ENCODE measurements at places on chromosomes 11 and 22.
A peak's percentile ranks its signal among the peaks of the same experiment; 100 is the strongest.

- no peak overlapping the region for H3K27ac ChIP-seq
- peak; percentile 6 for DNase-seq
- H3K4me3 ChIP-seq: no peak overlapping the region
Observed at GRCh38 chr11:46801694-46802470, 44.2 kb downstream of the CKAP5 start.

GRCh38 chr11:57792060-57792541, 30.5 kb downstream of the CTNND1 start:
- no peak overlapping the region for H3K4me3 ChIP-seq
- peak; percentile 46 for DNase-seq
- H3K36me3 ChIP-seq: peaks cover 16% of the 10 kb centered on the region
- peaks cover 33% of the 10 kb centered on the region for H3K4me1 ChIP-seq
- H3K27ac ChIP-seq: peak overlapping the region; percentile 55
- H3K27me3 ChIP-seq: no peaks in the 10 kb centered on the region

DNA sequence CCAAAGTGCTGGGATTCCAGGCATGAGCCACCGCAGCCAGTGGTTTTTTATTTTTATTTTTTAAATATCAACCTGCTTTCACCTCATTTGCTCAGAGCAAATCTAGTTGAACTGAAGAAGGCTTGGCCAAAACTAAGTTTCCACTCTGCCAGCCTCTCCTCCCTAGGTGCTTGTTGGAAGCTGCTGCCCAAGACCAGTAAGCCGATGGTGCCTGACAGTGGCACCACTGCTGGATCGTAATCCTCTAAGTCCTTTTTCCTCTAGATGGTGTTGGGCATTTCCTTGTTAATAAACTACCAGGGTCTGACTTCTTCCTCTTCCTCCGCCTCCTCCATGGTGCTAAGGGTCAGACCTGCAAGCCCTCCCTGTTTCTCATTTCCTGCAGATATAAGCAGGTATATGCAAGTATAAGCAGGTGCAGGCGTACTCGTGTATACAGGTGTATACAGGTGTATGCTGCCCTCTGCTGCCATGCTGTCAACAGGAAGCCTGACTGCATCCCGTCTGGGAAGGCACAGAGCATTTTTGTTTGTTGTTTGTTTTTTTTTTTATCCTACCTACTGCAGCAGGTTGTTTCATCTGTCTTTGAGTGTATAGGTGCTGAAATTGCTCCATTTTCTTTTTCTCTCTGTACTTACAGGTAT, 1.6 kb downstream of the NADSYN1 start:
- H3K4me3 ChIP-seq: no peak overlapping the region
- H3K27ac ChIP-seq: no peak overlapping the region
- H3K36me3 ChIP-seq: peaks cover 25% of the 10 kb centered on the region
- DNase-seq: no peak
- peaks cover 21% of the 10 kb centered on the region for H3K4me1 ChIP-seq
- H3K27me3 ChIP-seq: no peaks in the 10 kb centered on the region

- H3K27ac ChIP-seq: no peak overlapping the region
- no peaks in the 10 kb centered on the region for H3K27me3 ChIP-seq
- DNase-seq: no peak
Observed at GRCh38 chr11:46599340-46600193, 5.7 kb upstream of the AMBRA1 start.

DNA sequence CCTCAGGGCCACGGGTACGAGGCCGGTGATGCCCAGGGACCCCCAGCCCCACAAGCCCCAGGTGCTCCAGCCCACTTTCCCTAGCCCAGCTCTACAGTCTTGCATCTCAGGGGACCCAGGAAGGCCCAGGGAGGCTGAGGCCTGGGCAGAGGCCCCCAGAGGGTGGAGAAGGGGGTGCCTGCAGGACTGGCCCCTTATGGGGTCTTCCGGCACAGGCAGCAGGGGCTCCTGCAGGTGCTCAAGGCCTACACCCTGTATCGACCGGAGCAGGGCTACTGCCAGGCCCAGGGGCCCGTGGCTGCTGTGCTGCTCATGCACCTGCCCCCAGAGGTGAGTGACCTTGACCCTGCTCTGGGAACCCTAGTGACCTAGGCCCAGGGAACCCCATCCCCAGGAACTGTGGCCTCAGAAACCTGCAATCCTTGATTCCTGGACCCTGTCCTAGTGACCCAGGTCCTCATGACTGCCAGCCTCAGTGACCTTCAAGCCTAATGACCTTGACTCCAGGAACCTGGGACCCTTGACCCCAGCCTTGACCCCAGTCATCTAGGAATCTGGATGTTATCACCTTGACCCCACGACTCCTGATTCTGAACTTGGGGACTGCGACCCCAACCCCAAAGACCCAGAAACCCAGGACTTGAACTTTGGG, 1.9 kb downstream of the TBC1D10C start:
- no peak for DNase-seq
- no peak overlapping the region for H3K27ac ChIP-seq
- H3K27me3 ChIP-seq: peaks cover 2% of the 10 kb centered on the region
- no peaks in the 10 kb centered on the region for H3K36me3 ChIP-seq
- H3K4me3 ChIP-seq: no peak overlapping the region
- peaks cover 6% of the 10 kb centered on the region for H3K4me1 ChIP-seq

DNA sequence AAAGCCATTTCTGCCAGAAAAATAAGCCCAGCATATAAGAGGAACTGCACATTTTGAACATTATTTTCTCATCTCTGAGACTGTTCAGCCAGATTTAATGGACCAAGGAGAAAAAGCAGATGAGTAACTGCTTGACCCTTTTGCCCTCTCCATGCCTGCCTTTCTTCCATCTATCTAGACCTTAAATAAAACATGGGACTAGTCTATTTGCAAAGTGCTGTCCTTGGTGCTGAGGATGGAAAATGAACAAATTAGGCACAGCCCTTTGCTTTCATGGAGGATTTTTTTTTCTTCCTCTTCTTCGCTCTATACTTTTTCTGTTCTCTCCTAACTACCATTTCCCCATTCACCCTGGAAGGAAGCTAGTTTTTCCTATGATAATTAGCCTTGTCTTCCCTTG, 361.3 kb downstream of the GRM5 start:
- H3K4me3 ChIP-seq: no peak overlapping the region
- peaks cover 3% of the 10 kb centered on the region for H3K4me1 ChIP-seq
- no peak overlapping the region for H3K27ac ChIP-seq
- H3K36me3 ChIP-seq: no peaks in the 10 kb centered on the region
- no peak for DNase-seq

- no peaks in the 10 kb centered on the region for H3K27me3 ChIP-seq
- H3K4me3 ChIP-seq: no peak overlapping the region
- H3K27ac ChIP-seq: no peak overlapping the region
- no peaks in the 10 kb centered on the region for H3K36me3 ChIP-seq
Observed at GRCh38 chr22:32309585-32310251, 47.9 kb upstream of the RFPL3 start.

- peaks cover 22% of the 10 kb centered on the region for H3K4me1 ChIP-seq
- peak overlapping the region; percentile 24 for H3K27ac ChIP-seq
- no peaks in the 10 kb centered on the region for H3K27me3 ChIP-seq
- DNase-seq: peak; percentile 29
- no peaks in the 10 kb centered on the region for H3K36me3 ChIP-seq
Observed at GRCh38 chr11:74025467-74026166, 16.7 kb upstream of the UCP3 start.

- DNase-seq: no peak
- no peaks in the 10 kb centered on the region for H3K36me3 ChIP-seq
- H3K4me1 ChIP-seq: no peaks in the 10 kb centered on the region
- H3K27ac ChIP-seq: no peak overlapping the region
Observed at GRCh38 chr11:14132312-14132711, 169.8 kb downstream of the SPON1 start.

DNA sequence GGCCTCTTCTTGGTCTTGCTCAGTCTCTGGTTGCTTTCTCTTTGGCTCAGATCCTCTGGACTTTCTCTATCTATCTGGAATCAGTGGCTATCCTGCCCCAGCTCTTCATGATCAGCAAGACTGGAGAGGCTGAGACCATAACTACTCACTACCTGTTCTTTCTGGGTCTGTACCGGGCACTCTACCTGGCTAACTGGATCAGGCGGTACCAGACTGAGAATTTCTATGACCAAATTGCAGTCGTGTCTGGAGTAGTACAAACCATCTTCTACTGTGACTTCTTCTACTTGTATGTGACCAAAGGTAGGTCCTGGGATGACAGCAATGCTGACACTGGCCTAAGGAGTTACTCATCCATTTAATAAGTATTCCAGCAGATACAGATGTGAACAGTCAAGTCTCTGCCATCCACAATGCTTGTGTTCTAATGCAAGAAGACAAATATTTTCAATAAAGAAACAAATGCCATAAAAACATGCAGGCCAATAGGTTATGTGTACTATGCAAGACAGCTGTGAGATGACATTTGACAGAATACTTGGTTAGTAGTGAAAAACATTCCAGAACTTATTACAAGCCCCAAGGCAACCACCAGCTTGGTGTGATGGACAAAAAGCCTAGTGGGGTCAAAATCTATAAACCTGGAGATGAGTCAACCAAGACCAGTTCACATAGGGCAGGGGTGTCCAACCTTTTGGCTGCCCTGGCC, 13.4 kb downstream of the KDELR3 start:
- peaks cover 42% of the 10 kb centered on the region for H3K36me3 ChIP-seq
- DNase-seq: no peak
- no peaks in the 10 kb centered on the region for H3K27me3 ChIP-seq
- H3K27ac ChIP-seq: no peak overlapping the region

DNA sequence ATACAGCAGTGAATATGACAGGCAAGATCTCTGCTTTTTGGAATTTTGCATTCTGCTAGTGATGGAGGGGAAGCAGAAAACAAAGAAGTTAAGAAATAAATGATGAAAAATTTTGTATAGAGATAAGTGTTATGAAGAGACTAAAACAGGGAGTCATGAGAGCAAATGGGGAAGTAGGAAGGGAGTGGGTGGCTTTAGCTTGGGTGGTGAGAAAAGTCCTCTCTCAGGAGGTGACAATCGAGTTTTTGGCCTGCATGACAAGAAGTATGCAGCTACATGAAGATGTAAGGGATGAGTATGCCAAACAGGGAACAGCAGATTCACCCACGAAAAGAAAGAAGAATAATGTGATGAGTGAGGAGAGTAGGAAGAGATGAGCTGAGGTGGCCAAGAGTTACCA, 80.7 kb upstream of the MPPED2 start:
- H3K27ac ChIP-seq: no peak overlapping the region
- no peak for DNase-seq
- H3K27me3 ChIP-seq: no peaks in the 10 kb centered on the region
- H3K36me3 ChIP-seq: no peaks in the 10 kb centered on the region
- no peak overlapping the region for H3K4me3 ChIP-seq
- no peaks in the 10 kb centered on the region for H3K4me1 ChIP-seq

- DNase-seq: no peak
- H3K4me3 ChIP-seq: no peak overlapping the region
- no peaks in the 10 kb centered on the region for H3K4me1 ChIP-seq
- peaks cover 13% of the 10 kb centered on the region for H3K36me3 ChIP-seq
Observed at GRCh38 chr22:25354456-25354855, 135.0 kb downstream of the CRYBB2 start.

DNA sequence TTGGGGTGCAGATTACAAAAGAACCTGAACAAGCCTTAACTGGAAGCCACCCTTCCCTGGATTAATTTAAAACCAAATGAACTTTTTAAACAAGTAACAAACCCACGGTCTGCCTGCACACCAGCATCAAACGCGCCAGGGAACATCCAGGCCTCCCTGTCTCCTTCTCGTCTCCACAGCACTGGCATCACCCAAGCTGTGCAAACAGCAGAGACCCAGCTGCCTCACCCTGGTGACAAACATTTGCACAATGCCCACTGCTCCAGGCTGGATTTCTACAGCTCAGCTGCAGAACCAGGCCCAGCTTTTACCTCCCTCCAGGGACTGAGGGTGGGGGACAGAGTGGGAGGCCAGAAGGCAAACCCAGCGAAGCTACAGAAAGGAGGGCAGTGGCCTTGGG, 7.0 kb downstream of the RPL3 start:
- no peak overlapping the region for H3K27ac ChIP-seq
- no peaks in the 10 kb centered on the region for H3K27me3 ChIP-seq
- DNase-seq: no peak

- no peaks in the 10 kb centered on the region for H3K27me3 ChIP-seq
- no peak overlapping the region for H3K27ac ChIP-seq
- H3K4me1 ChIP-seq: peaks cover 10% of the 10 kb centered on the region
- no peaks in the 10 kb centered on the region for H3K36me3 ChIP-seq
Observed at GRCh38 chr11:123838659-123839058, 32.5 kb upstream of the OR6M1 start.

GRCh38 chr11:27611947-27612455, 88.3 kb downstream of the BDNF start:
- no peaks in the 10 kb centered on the region for H3K36me3 ChIP-seq
- H3K27ac ChIP-seq: no peak overlapping the region
- no peaks in the 10 kb centered on the region for H3K4me1 ChIP-seq

GRCh38 chr11:78292109-78292803, 103.5 kb downstream of the USP35 start:
- H3K27ac ChIP-seq: no peak overlapping the region
- H3K4me3 ChIP-seq: no peak overlapping the region
- no peaks in the 10 kb centered on the region for H3K27me3 ChIP-seq
- no peak for DNase-seq
- H3K4me1 ChIP-seq: no peaks in the 10 kb centered on the region
- H3K36me3 ChIP-seq: no peaks in the 10 kb centered on the region

GRCh38 chr11:128745311-128746136, 51.7 kb downstream of the FLI1 start:
- no peak overlapping the region for H3K27ac ChIP-seq
- peak; percentile 53 for DNase-seq
- peaks cover 17% of the 10 kb centered on the region for H3K36me3 ChIP-seq
- no peak overlapping the region for H3K4me3 ChIP-seq
- no peaks in the 10 kb centered on the region for H3K27me3 ChIP-seq

- H3K27ac ChIP-seq: peak overlapping the region; percentile 73
- peaks cover 12% of the 10 kb centered on the region for H3K36me3 ChIP-seq
- peaks cover 2% of the 10 kb centered on the region for H3K27me3 ChIP-seq
- peaks cover 22% of the 10 kb centered on the region for H3K4me1 ChIP-seq
- DNase-seq: no peak
Observed at GRCh38 chr11:120326228-120326627, 1.1 kb downstream of the TLCD5 start.

- no peaks in the 10 kb centered on the region for H3K36me3 ChIP-seq
- no peak for DNase-seq
- H3K4me1 ChIP-seq: no peaks in the 10 kb centered on the region
- no peaks in the 10 kb centered on the region for H3K27me3 ChIP-seq
- H3K4me3 ChIP-seq: no peak overlapping the region
Observed at GRCh38 chr11:35281169-35281688, 138.1 kb downstream of the SLC1A2 start.

GRCh38 chr11:119361941-119362725, 15.6 kb upstream of the MFRP start:
- no peak for DNase-seq
- peaks cover 20% of the 10 kb centered on the region for H3K27me3 ChIP-seq
- H3K4me1 ChIP-seq: no peaks in the 10 kb centered on the region
- H3K27ac ChIP-seq: no peak overlapping the region
- H3K4me3 ChIP-seq: no peak overlapping the region

Measured in endothelial cell of umbilical vein (primary cell).